ENCODE measurements at places on chromosomes 3 and 15.
A peak's percentile ranks its signal among the peaks of the same experiment; 100 is the strongest.

- DNase-seq: no peak
Observed at GRCh38 chr3:161142486-161142885, 37.3 kb upstream of the B3GALNT1 start.

GRCh38 chr3:197854596-197855343 is 63.7 kb downstream of the LRCH3 start:
- DNase-seq: peak; percentile 64

DNA sequence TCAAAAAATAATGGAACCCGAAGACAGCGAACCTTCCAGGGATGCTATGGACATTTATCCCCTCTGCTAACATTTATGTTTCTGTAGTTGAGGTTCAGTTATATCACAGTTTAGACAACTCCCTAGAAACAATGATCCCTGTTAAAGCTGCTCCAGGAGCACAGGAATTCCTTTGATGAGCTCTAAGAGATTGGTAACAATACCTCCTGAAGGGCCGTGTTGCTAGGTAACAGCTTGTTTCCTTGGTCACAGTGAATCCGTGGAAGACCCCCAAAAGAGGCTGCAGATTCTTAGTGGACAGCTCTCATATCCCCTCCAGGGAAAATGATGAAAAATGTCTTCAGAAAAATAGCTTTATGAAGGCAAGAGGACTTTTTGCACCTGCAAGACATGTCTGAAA is 160.2 kb downstream of the SERPINI1 start:
- DNase-seq: no peak

GRCh38 chr3:102511639-102512038 is 76.8 kb downstream of the ZPLD1 start:
- DNase-seq: no peak

DNA sequence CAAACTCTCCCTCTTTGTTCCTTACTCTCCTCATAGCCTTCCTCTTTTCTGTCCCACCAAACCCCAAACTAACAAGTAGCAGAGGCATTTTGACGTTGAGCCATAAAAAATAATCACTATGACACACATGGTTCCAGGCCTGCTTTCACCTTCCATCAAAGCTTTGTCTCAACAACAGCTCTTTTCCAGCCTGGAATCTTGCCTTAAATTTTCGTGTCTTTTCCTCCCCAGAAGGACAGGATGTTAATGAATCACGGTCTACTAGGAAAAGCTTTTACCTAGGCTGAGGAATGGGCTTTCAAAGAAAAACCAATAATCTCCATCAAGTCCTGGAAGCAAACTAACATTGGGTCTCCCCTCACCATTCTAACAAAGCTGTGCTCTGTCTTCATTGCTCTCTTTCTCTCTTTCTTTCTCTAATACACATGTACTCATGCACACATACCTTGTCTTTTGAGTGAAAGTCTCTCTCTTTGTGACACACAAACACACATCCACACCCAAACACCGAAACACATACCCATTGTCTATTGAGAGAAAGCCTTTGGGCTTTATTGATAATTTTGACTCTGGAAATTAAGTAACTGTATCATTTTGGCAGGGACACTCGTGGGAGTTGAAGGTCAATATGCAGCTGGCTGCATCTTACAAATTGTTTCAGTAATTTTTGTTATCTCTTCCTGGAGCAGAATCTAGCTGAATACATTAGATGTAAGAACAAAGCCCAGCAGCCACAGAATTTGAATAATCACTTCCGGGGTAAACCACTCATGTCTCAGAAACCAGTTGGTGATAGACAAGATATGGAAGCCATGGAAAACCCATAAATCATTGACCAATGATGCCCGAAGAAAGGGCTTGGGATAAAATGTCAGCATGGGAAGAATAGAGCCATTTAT is 107.4 kb upstream of the SLC4A7 start:
- DNase-seq: no peak

- peak; percentile 28 for DNase-seq
Observed at GRCh38 chr15:43390723-43391122, 19.8 kb downstream of the TUBGCP4 start.

DNA sequence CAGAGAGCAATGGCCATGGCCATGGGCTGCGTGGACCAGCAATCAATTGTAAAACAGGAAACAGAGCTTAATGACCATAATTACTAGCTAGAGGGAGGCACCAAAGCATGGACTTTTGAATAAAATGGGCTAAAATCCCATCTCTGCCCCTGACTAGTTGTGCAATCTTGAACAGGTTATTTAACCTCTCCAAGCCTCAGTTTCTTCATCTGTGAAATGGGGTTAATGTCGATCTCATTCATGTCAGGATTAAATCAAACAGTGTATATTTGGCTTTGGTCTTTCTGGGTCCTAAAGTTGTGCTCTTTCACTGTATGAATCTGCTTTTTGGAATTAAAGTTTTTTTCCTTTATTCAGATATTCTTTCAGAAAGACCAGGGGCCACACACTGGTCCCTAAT is 36.1 kb downstream of the ABTB1 start:
- DNase-seq: no peak

DNA sequence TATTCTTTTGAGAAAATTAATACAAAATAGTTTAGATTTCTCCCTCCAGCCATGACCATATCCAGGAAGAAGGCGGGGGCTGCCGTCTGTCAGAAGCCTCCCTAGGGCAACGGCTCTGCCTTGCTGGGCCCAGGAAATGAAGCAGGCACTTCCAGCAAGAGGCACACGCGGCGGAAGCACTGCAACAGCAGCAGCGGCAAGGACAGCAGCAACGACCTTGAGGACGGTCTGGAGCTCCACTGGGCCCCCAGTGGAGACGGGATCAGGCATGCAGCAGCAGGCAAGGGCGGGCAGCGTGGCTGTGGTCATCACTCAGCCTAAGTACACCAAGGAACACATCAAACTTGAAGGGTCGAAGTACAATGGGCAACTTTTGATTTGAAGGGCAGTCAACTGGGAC is 61.3 kb upstream of the EPHA6 start:
- DNase-seq: no peak

DNA sequence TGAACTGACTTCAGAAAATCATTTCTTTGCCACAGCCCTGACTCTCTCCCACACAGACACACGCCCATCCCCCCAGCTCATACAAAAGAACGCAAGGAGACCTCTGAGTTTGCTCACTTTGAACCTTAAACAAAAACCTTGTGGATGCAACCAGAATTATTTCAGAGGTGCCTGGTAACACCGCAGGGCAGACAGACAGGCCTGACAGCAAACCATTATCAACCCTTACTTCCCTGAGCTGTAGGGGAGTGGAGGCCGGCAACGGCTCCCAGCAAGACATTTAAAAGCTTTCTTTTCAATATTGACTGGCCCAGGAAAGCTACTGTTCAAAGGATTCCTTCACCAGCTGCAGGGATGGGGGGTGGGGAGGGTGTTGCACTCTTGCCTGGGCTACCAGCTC is 2.0 kb upstream of the EFCC1 start:
- no peak for DNase-seq

- no peak for DNase-seq
Observed at GRCh38 chr3:98086873-98087272, at the start of gene OR5AC2. TSS of gene OR5AC2 (plus strand) at chr3:98087173. CDS start at chr3:98087173, 0 bp downstream.

DNA sequence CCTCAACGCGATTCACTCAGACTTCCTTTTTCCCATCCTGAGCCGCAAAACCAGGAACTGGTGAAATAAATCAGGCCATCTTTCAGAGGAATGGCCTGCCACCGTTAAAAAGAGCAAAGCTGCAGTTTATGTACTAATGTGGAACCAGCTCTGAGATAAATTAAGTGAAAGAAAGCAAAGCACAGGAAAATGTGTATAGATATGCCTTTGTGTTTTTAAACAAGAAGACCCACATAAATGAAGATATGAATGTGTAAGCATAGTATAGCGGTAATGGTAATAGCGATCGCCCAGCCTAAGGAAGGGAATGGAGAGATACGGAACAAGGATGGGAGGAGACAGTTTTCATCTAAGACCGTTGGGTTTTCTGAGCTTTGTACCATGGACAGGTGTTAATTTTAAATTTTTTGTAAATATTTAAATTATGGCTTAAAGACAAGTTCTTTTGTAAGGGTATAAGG is 30.8 kb upstream of the RPN1 start:
- DNase-seq: no peak

- peak; percentile 3 for DNase-seq
Observed at GRCh38 chr15:88187195-88187594, 69.3 kb downstream of the NTRK3 start.

GRCh38 chr3:38805765-38806386 is 10.1 kb downstream of the SCN10A start:
- peak; percentile 70 for DNase-seq

DNA sequence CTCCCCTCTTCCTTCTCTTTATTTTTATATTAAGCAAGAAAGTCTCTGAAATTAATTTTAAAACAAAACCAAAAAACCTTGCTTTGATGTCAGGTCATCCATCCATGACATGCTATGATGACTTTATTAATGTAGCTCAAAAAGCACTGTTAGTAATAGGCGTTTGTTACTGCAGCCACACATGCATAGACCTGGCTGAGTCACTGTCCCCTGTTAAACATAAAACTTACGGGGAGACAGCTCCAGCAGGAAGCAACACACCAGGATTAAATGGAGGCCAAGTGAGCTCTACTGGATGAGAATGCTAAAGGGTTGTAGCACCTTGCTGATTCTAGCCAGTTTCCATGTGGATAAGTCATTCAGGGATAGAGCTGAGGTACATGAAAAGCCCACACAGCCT is 661.1 kb downstream of the MAGI1 start:
- no peak for DNase-seq

DNA sequence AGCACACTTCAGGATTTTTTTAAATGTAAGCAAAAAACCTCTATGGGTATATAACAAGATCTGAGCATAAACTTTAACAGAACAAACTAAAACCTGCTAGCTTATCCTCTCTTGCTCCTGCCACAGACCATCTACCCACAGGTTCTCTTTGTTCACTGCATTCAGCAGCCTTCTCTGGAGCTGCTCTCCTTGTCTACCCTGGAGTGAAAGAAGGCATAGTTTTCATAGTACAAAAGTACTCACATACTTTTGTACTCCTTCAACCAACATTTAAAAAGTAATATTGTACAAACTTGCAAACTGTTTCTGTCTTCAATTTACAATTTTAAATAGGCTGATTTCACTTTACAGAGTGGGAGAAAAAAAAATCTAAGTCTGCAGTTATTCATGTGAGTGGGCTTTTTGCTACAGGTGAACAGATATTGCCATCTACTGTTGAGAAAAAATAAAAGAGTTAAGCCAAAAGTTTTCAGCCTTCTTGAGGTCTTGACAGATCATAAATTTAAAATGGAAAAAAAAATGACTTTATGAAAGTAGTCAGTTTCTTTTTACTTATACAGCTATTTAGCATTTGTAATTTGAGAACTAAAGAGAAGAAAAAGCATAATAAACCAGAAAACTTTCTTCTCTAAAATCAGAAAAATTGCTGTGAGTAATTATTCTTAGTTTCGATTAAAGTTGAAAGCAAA is 20.4 kb downstream of the TERC start:
- DNase-seq: no peak

- no peak for DNase-seq
Observed at GRCh38 chr3:42492508-42493080, 9.8 kb upstream of the VIPR1 start.

- DNase-seq: peak; percentile 80
Observed at GRCh38 chr15:89123181-89123525, 34.9 kb downstream of the ABHD2 start.

DNA sequence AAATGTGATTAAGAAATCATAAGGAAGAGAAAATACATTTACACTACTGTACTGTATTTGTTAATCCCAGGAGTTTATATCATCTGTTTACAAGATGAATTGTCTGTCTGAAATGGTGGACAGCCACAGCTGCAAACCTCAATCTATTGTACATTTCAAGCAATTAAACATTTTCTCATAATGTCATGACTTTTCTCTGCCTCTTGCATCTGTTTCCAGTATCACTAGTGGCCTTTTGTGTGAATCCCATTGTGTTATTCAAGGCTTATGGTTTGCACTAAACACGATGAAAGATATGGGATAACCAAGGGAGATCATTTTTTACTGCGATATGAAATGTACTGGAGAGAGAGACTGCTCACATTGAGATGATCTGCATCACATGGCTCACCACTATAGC is 200.2 kb upstream of the LRRN1 start:
- no peak for DNase-seq

DNA sequence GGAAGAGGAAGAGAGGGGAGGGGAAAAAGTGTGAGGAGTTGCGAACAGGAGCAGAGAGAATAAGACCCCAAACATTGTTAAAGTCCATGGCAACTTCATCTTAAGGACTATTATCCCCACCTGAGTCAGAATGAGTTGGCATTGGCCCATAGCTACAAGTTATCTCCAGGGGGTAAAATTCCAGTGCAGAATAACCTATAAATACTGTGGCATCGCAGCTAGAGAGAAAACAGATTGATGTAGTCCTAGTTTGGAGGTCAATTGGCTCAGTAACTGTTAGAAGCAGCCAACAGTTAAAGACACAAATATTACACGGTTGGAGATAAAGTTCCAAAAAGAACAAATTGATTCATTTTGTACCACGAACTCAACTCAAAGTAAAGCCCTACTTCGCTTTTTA is 313.9 kb upstream of the CCDC54 start:
- DNase-seq: peak; percentile 39

DNA sequence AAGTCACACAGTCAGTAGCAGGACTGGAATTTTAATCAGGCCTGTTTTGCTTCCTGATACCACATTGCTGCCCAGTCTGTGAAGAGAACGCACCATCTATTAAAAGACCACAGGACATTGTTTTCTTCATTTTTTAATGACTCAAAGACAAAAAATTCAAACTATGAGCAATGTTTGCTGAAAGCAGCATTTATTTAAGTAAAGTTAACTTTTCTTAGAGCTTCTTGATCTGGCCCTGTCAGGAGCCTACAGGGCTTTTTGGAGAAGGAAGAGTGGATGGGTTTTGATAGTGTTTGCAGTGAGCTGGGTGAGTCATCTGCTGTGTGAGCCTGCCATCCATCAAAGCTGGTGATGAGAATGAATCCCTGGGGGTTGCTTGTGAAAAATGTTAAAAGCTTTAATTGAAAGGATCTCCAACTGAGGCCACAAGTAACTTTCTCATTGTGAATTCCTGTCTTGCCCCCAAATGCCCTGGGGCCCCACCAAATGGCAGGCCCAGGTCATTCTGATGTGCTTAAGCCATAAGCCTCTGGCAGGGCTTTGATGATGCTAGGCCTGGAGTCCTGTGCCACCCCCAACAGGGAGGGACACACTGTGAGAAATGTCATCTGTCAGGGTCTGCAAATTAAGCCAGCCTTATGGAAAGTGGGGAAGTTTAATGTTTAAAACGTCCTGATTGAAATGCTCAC is 136.2 kb upstream of the PFN2 start:
- DNase-seq: peak; percentile 97

DNA sequence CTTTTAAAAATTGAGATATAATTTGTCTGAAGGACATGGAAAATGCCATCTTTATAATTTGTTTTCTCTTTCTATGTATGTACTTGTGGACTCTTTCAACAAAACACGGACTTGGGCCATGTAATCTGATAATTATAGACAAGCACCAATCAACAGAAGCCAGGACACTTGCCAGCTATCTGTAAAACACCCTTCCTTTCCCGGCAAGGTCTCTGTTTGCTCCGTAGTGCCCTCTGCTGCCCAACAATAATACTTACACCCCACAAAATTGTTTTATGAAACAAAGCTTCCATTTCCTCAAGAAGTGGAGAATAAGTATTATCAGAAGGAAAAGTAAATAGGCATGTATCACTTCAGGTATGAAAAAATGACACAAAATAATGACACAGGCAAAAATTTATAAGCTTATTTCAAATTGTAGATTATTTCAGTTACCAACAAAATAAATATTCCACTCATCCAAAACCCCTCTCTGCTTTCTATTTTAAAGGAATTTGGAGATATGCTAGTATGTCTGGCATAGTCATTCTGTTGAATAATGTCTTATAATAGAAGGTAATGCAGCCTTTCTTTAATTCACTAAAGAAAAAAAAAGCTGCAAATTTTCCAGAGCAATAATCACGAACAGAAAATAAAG is 32.8 kb downstream of the MYH15 start:
- peak; percentile 76 for DNase-seq

All from LHCN-M2 (cell line).